ENCODE measurements at places on chromosomes 3 and 15.

GRCh38 chr3:136343446-136343845, 93.3 kb downstream of the PCCB start:
- no peak for DNase-seq

GRCh38 chr3:29319798-29320197, 38.9 kb downstream of the RBMS3 start:
- no peak for DNase-seq

DNA sequence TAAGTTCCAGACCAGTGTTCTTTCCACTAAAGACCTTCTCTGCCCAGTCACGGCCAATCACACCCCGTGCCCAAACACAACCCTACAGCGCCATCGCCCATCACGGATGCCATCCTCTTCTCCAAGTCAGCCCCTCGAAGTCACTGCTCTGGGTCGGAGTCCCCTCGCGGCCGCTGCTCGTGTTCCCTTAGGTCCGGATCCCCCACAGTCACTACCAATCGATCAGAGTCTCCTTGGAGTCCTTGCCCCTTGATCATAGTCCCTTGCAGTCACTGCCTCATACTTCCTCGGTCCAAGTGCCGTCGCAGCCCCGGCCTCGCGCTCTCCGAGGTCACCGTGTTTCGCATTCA, 461 bp downstream of the PCYT1A start:
- no peak for DNase-seq

- DNase-seq: no peak
Measured at GRCh38 chr15:24823473-24823872, 131.3 kb upstream of the SNRPN start.

DNA sequence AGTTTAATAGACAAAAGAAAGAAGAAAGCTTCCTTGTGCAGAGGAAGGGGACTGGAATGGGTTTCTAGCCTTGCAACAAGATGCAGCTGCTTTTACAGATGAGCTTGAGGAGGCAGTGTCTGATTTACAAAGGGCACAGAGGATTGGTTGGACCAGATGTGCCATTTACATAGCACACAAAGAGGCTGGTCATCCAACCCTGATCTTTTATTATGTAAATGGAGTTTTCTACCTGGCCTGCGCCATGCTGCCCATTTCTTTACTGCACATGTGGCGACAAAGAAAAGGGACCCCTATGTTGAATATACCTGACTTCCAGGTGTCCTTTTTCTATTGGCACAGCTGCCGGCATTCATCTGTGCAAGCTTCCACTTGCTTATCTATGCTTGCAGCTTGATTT, 409.4 kb upstream of the FRG2C start:
- DNase-seq: no peak

DNA sequence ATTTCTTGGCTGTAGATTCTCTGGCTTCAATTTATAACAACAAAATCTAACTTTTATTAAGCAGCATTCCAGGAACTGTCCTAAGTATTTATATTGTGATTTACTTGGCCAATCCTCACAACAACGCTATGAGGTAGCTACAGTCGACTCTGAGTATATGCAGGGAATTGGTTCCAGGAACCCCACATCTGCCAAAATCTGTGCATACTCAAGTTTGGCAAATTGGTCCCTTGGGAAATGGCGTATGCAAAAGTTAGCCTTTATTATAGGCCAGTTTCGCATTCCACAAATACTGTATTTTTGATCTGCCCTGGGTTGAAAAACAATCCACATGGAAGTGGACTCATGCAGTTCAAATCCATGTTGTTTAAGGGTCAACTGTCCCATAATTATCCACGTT, 53.9 kb downstream of the RAP2B start:
- DNase-seq: no peak

- DNase-seq: no peak
Measured at GRCh38 chr3:126355777-126356372, 1.3 kb downstream of the KLF15 start.

- DNase-seq: no peak
Measured at GRCh38 chr3:60001369-60001768, 951.5 kb upstream of the CFAP20DC start.

GRCh38 chr3:168080499-168081170, 15.1 kb downstream of the GOLIM4 start:
- DNase-seq: no peak

- DNase-seq: peak; percentile 57
Measured at GRCh38 chr3:131796558-131797198, 238.1 kb downstream of the CPNE4 start.

GRCh38 chr3:18870074-18870640, 278.2 kb upstream of the KCNH8 start:
- no peak for DNase-seq

Measured in T-helper 2 cell (primary cell).